Thoracic aorta (tissue), 2 donors: ENCODE measurements at places on chromosomes 3 and 15.

GRCh38 chr3:118587847-118588246 lies 446.8 kb downstream of the IGSF11 start:
- DNase-seq: no peak

GRCh38 chr3:277873-278272 lies 81.3 kb downstream of the CHL1 start:
- DNase-seq: no peak

DNA sequence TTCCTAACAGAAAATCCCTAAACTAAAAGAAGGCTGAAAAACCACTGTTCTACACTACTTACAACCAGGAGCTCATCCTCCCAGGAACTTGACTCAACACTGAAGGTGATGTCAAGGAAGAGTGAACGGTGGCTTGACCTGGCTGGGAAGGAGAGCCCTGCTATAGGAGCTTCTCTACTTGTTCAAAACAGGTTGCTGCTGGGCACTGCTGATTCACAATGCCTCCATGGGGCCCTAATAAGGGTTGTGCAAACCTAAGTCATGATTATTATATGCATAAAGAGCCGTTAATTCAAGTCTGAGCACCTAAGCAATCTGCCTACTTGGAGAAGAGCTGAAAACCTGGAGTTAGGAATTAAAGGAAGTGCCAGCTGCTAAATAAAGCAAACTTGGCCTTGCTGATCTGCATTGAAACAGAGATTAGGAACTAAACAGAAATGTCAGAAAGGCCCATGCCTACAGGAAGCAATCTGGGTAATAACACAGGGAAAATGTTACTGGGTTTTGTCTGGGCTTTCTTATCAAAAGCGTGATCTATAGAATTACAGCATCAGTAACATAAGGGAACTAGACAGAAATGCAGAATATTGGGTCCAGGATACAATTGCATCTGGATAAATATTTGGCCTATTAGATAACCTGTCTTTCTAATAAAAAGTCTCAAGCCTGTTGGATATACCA lies 243.2 kb downstream of the NEK10 start:
- DNase-seq: no peak

GRCh38 chr3:4429648-4430350 lies 37.3 kb downstream of the SUMF1 start:
- no peak for DNase-seq

- DNase-seq: no peak
Observed at GRCh38 chr3:127784865-127785710, 37.2 kb downstream of the MGLL start.

DNA sequence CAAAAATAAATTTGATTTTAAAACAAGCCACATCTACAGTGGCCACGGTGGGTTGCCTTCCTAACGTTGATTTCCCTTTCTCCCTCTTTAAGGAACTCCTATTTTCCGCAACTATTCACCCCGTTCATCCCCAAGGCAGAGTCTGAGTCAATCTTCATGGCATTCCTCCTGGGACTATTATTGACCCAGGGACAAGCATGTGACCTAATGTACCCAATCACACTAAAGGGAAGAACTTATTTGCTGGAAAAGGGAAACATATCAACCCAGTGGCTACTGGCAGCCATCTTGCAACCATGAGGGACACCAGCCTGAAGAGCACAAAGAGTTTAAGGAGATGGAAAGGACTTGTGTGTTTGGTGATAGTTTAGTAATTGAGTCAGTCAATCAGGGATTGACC lies 55.4 kb upstream of the ARHGEF3 start:
- no peak for DNase-seq

GRCh38 chr3:45473841-45474240 lies 85.5 kb downstream of the LARS2 start:
- DNase-seq: no peak

DNA sequence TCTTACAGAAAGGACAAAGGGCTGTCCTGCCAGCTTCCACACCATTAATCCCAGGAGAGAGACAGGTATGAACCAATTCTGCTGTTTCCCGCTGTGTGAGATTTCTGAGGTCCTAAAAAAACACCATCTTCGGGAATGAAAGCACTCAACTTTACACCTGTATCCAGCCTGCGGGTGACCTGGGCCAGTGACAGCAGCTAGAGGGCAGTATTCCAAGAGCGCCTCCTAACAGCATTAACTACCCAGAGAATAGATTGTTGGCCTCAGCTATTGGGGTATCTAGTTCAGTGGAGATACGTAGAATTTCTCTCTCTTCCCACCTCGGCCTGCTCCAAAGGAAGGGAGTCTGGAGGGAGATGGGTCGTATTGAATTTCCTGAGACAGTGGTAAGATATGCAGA lies 55.1 kb downstream of the WDR76 start:
- no peak for DNase-seq

DNA sequence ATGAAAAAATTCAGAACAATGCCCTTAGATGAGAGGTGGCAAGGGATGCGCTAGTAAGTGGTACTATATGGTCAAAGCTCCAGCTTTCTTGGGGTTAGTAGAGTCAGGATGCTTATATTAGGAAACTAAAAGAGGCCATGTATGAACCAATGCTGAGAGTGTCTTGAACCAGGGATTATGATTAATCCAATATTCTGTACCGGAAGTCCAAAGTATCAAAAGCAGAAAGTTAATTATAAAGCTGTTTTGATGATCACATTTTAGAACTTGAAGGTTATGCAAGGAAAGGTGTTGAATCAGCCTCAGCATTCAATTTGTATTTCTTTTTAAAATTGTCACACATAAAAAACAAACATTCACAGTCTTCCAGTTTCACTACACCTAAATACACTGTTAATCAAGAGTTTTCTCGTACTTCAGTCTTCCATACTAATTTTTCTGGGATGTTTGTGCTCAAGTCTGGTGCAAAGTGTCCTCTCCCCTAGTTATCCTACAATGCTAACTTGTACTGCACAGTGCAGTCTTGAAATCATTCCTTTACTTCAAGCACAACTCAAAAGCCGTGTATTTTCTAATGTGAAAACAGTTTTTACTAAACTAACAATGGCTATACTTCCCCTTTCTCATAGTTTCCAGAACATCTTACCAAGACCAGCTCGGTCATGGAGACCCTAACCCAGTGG lies 10.7 kb upstream of the FAH start:
- no peak for DNase-seq

DNA sequence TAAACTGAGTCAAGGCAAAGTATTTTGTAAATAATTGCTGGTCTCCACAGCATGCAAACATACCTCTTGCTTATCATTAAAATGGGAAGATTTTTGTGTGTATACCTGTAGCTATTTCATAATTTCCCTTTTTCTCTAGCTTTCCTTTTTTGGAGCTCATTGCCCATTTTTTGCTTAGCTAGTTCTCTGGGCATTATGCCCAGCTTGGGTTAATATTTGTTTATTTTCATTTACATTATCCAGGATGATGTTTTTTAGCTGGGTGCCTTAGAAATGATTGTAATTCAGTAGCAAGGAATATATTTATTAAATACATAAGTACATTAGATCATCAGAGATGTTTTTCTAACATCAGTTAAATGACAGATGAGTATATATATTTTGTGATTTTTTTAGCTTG lies 1271.7 kb upstream of the GBE1 start:
- no peak for DNase-seq

- no peak for DNase-seq
Observed at GRCh38 chr3:50617096-50617791, at the start of gene MAPKAPK3. MAPKAPK3 (plus strand) TSS chr3:50617151; CDS start chr3:50617566, 415 bp downstream.

DNA sequence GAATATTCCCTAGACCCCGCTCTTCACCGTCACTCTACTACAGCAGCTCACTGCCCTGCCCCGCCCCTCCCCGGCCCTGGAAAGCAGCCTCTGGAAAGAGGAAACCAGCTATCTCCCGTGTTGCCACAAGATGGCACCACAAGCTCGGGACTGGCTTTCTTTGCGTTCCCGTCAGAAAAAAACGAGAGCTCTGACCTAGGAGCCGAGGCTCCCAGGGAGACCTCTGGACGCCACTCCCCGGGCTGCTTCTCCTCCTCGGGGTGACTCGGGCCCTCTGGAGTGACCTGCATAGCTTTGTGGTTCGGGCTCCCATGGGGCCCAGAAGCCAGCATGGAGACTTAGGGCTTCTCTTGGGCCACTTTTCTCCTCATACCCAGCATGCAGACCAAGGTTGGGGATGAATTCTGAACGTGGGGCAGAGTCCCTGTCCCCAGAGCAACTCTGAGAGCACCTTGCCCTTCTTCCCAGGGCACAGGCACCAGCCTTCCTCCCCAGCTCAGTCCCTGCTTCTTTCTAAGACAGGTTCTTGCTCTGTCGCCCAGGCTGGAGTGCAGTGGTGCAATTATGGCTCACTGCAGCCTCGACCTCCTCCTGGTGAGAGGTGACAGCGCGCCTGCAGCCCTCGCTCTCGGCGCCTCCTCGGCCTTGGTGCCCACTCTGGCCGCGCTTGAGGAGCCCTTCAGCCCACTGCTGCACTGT lies 19.0 kb downstream of the STOML1 start:
- DNase-seq: no peak

GRCh38 chr15:91632176-91632575 lies 221.3 kb upstream of the SLCO3A1 start:
- no peak for DNase-seq

GRCh38 chr3:128482666-128483656 lies 10.0 kb downstream of the GATA2 start:
- DNase-seq: no peak

DNA sequence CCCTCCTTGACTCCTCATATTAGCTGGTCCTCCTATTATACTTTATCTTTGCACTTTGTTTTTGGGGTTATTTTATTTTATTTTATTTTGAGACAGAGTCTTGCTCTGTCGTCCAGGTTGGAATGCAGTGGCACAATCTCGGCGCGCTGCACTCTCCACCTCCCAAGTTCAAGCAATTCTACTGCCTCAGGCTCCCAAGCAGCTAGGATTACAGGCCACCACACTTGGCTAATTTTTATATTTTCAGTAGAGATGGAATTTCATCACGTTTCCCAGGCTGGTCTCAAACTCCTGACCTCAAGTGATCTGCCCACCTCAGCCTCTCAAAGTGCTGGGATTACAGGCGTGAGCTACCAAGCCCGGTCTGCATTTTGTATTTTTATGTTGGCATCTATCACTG lies 126.7 kb downstream of the FOXB1 start:
- DNase-seq: no peak

DNA sequence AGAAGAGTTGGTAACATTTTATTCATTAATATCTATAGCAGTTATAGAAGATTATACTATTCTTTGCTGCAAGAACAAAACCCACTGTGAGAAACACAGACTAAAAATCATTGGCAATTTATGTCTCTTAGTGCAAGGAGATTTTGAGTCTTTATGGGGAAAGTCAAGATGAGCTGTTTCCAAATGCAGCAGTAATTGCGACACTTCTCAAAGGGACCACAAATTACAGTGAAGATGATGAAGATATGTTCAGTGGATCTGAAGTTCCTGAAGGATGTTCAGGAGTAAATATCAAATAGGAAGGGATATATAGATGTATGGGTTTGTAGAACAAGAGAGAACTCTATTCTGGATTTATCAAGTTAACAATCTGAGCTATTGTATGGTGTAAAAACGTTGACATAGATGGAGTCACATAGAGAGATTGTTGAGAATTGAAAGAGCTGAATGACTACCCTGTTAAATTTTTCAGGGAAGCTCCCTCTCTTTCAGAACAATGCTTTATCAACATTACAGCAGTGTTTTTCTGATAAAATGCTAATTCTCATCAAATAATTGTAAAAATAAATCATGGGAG lies 71.8 kb downstream of the DTWD1 start:
- DNase-seq: no peak

- DNase-seq: no peak
Observed at GRCh38 chr15:65688462-65688861, 66.7 kb downstream of the SLC24A1 start.

GRCh38 chr3:64932016-64932518 lies 244.3 kb upstream of the ADAMTS9 start:
- no peak for DNase-seq

GRCh38 chr3:128201158-128201755 lies 48.0 kb downstream of the EEFSEC start:
- DNase-seq: no peak

- no peak for DNase-seq
Observed at GRCh38 chr3:120775411-120775810, 32.9 kb downstream of the GTF2E1 start.

- no peak for DNase-seq
Observed at GRCh38 chr3:193214445-193214844, 26.6 kb upstream of the PLAAT1 start.

GRCh38 chr3:35592589-35593295 lies 46.6 kb upstream of the ARPP21 start:
- no peak for DNase-seq

- DNase-seq: no peak
Observed at GRCh38 chr15:77904901-77905300, 172.6 kb downstream of the TBC1D2B start.
